ENCODE measurements at places on chromosomes 5 and 9. TPM values are rescaled to one million over a fixed set of nuclear protein-coding genes. Genes with fewer than 3 reads are reported as not detected.

DNA sequence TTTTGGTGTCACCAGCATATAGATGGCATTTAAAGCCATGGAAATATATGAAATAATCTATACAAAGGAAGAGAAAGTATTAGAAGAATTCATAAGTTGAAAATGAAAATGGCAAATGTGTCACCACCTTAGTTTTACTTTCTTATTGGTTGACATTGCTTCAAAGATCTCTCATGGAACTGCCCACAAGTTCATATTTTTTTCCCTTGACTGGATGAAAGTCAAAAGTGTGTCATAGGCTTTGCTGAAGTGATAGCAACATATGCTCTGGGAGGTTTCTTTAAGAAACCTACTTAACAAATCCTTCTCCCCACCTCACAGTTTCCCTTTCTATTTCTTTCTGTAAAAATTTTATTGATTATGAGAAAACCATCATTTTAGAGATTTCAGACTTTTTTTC lies 127.2 kb downstream of the VPS13A start:
- DNase-seq: no peak

The RAI14 gene
- total RNA-seq: 83.9 TPM

The IER5L gene
- 15.2 TPM for total RNA-seq

The F2RL2 gene
- 2.1 TPM for total RNA-seq

The C7 gene
- total RNA-seq: 807 TPM

GRCh38 chr5:89003563-89004036 lies 120.6 kb upstream of the MEF2C start:
- DNase-seq: no peak

DNA sequence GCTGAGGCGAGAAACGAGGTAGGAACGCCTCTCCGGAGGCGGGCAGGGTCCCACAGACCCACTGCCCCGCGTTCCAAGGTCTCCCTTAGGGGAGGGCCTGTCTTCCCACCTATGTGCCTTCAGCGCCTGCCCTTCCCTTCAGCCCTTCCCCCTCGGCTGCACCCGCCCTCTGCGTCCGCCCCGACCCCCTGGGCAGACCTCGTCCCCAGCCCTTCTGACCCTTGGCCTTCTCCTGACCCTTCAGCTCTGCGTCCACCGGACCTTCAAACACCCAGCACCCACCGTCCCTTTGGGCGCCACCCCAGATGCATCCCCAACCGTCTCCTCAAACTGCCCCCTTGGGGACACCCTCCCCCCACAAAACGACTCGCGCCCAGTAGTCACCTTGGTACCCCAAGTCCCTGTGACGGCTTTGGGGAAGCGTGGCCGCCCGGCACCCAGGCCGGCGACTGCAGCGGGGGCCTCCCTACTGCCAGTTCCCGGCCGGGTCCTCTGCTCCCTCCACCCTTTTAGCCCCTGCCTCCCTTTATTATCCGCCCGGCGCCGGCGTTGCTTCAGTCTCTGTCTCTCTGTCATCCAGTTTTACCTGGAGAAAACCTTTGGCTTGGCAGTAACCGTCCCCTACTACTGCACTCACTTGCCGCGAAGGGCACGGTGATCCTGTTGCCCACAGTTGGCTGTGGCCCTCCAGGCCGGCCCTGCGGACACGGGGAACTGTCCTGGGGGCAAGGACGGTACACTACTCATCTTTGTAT lies 421 bp downstream of the RUSC2 start:
- no peak for DNase-seq

The UNC5A gene
- 0.32 TPM for total RNA-seq

DNA sequence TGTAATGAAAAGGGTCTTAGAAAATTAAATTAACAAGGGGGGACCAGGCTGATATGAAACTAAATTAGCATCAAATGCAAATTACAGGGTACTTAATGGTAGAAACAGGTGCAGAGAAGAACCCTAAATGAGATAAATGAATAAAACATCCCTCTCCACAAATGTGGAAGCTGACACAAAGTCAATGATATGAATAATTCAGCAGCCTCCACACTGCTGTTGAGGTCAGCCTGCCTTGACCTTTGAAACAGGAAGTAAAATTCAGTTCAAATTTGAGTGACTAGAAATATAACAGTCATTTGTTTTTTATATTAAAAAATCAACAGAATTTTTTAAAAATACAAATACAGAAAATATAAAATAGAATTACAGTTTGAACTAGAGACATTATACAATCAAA lies 40.0 kb downstream of the EBF1 start:
- no peak for DNase-seq

The TRPM3 gene
- total RNA-seq: 14.3 TPM

Measured in urinary bladder (tissue), 4 donors.